ENCODE measurements at places on chromosomes 3 and 15.
A peak's percentile ranks its signal among the peaks of the same experiment; 100 is the strongest.

GRCh38 chr3:29976871-29977270, 629.5 kb upstream of the TGFBR2 start:
- DNase-seq = no peak

- DNase-seq = no peak
These were observed 84.2 kb upstream of the TBL1XR1 start for GRCh38 chr3:177281292-177282118.

- no peak for DNase-seq
These were observed 3.5 kb upstream of the CLRN1 start for GRCh38 chr3:150975992-150976368.

DNA sequence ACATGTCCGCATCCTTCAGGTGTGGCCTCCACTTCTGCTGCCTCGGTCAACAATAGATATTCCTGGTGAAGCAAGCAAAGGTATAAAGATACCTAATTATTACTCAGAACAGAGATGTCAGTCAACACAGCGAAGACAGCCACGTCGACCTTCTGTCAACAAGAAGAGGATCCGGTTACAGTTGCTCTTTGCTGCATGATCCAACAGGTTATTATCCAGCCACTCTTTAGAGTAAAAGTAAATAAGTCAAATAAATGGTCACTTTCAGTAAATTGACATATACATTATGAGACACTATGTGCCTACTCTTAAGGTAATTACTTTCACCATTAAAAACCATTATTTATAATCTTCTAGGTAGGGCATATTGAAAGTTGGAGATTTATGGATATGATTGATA, 356.8 kb upstream of the ATP11B start:
- no peak for DNase-seq

DNA sequence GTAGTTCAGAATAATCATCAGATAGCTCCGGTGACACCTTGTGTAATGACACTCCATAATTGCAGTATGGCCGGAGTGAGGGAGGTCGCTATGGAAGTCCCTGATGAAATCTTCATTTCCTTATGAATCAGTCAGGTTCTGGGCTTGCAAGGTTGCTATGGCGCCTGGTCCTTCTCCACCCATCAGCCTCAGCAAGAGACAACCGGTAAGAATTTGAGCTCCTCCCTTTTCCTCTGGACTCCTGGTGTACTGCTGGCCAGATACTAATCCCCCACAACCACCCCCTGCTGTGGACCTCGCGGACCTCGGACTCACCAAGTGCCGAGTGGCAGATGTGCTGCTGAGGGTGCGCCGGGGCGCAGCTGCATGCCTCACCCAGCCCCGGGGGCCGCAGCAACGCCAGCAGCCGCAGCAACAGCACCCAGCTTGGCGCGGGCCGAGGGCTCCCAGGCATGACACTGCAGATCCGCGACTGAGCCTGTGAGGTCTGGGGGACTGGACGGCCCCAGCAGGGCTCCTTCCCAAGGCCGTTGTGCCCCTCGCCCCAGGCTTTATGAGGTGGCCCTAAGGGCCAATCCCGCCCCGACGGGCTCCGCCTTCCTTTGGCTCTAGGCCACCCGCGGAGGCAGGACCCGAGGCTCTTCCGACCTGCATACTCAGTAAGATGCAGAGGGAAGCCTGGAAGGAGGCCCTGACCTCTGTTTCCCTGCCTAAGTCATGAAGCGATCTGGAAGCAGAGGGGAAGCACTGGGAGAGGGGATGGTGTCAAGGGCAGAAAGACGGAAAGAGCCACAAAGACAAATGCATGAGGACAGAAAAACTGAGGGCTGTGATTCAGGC, at the start of gene TIMP4:
Gene TIMP4, minus strand, starts transcription at position 526 of the 840 bp plus-strand sequence. Its CDS starts 72 bp downstream, at position 454.
- DNase-seq = peak; percentile 86

DNA sequence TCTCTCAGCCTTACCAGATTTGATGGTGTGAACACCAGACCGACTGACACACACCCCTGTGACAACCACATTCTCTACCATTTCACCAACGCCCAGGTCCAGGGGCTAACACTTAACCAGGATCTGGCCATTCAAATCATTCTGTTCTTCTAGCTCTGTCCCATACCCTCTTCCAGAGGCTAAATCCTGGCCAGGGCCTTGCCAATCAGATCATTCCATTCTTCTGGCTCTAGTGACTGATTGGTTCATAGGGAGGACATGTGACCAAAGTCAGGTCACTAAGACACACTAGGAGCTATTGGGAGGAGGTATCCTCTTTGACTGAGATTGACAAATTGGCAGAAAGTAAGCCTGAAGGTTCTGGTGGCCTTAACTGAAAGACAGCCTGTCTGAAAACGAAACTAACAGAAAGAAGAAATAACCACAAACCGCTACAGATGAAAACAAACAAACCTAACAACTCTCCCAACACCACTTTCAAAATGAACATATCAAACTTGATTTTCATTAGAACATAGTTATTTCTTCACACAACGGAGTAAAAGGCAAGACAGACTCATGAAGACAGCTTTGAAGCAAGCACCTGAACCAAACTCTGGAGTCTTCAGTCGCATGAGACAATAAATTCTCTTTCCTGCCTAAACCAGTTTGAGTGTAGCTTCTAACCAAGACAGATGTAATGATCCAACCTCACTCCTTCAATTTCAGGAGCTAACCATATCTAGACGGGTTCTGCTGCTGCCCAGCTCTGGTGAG, 68.5 kb downstream of the TRANK1 start:
- DNase-seq = no peak

DNA sequence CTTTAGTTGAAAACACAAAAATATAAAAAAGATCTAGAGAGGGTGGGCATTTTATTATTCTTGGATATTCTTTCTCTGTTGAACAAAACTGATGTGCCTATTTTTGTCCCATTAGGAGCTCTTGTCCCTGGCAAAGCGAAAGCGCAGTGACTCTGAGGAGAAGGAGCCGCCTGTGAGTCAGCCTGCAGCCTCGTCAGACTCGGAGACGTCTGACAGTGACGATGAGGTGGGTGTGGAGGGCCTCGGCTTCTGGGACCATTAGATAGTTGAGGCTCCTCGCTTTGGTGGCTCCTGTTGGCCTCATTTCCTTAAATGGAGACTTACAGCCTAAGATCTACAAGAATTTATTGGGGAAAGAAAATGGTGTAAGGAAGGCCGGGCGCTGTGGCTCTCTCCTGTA, 21.3 kb downstream of the RTF1 start:
- peak; percentile 58 for DNase-seq

- no peak for DNase-seq
These were observed 469.3 kb upstream of the CDIN1 start for GRCh38 chr15:36109943-36110658.

DNA sequence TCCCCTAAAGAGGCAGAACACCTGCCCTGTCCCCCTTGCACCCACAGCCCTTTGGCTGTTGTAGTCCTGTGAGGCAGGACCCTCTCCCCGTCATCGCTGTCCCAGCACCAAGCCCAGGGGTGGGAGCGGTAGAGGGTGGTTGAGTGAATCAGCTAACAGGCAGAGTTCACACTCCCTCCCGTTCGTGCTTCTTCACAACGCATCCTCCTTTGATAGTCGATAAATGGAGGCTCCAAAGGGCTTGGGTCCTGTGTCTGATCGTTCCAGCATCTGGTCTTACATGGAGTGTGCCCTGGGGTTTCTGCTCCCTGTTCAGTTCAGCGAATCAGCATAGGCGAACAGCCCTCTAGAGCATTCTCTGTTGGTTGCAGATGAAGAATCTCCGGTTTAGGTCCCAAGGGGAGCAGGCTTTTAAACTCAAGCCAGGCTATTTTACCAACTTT, 820 bp upstream of the HMCES start:
- no peak for DNase-seq

- no peak for DNase-seq
These were observed 7.4 kb downstream of the ZNF589 start for GRCh38 chr3:48248095-48248850.

DNA sequence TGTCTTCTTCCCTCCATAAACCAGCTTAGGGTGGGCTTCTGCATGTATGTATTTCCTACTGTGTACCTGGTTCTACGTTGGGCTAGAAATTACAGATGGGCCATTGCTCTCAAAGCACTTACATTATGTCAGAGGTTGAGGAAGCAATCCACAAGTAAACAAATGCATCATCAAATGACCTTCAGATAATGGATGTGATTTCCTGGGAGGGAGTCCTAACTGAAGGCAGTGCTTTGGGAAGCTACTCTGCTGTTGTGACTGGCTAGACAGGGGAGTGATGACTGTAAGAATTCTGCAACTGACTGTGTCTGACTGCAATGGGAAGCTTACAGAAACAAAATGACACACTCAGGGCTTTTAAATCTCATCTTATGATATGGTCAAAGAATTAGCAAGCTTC, 71.0 kb upstream of the PRR23E start:
- no peak for DNase-seq

GRCh38 chr3:190586631-190587011, 72.7 kb downstream of the IL1RAP start:
- no peak for DNase-seq

GRCh38 chr3:120339362-120339761, 9.8 kb downstream of the LRRC58 start:
- no peak for DNase-seq

DNA sequence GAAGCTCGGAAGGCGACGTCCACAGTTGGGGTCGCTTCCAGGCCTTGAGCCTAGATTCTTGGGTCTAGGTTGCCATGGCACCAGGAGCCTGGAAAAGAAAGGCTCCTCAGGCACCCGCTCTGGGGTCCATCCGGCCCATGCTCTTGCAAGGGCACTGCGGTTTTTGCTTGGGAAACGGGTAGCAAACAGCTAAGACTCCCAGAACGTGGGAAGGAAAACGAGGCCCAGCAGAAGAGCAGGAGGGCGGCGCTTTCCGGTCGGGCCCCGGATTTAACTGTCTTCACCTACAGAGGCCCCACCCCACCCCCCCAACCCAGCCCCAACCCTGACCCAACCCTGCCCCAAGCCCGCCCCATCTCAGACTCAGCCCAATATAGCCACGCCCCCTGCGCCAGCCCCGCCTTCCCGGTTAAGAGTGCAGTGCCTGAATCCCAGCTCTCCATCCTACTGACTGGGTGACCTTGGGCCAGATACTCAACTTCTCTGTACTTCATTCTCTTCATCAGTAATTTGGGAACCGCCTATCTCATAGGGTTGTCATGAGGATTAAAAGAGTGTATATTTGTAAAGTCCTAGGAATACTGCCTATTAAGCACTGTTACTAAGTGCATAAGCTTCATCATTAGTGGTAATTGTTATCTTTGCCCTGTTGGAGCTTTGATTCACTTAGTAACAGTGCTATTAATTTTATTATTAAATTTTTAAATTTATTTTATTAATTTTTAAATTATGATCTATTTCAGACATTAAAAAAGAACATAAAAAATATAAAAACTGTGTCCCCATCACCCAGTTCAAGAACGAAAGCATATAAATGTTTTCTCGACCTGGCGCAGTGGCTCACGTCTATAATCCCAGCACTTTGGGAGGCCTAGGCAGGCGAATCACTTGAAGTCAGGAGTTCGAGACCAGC, 28.4 kb upstream of the SMAD6 start:
- no peak for DNase-seq

DNA sequence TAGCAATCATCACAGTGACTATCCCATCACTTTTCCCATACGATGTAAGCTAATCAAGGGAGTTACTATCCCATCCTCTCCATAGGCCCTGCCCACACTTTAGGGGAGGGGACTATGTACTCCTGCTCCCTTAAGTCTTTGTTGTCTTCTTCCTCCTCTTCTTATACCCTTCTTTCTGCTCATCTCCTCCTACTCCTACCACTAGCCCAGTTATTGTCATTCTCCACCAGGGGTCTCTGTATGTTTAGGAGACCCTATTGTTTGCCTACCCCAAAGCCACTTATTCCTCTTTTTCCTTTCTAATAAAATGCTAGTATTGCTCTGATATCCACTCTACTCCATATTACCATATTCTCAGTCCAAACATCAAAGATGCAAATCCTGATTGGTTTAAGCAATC, 27.8 kb downstream of the STAC start:
- no peak for DNase-seq

DNA sequence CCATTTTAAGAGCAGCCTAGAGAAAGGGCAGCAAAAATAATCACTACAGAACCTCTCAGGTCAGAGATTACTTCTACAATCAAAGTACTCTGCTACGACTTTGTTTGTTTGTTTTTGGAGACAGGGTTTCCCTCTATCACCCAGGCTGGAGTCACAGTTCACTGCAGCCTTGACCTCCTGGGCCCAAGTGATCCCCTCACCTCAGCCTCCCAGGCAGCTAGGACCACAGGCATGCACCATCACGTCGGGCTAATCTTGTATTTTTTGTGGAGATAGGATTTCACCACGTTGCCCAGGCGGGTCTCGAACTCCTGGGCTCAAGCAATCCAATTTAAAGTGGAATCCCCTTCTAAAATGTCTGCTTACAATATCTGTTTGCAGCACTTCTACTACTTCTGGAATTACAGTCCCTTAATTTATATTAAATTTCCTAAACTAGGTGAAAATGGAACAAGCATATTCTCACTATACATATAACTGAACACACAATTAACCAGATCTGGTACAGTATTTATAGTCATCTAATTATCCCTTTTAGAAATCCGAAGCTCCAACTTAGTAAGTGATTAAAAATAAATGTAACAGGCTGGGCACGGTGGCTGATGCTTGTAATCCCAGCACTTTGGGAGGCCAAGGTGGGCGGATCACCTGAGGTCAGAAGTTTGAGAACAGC, 4.4 kb downstream of the UACA start:
- no peak for DNase-seq

GRCh38 chr3:38148311-38148882, 9.9 kb downstream of the MYD88 start:
- no peak for DNase-seq

DNA sequence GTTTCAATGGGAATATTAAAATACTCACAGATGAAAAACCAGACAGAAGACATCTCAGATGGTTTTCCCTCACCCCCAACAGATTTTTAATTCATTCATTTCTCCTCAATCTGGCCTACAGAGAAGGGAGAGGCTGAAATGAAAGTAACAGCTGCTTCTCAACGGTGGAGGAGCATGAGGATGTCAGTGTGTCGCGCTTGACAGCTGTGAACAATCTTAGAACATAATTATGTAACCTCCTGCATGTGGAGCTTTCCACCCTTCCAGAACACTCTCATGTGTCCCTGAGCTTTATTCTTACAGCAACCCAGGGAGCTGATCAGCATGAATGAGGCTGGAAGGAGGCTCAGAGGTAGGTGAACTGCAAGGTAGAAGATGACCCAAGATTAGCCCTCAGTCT, 52.7 kb downstream of the MB21D2 start:
- DNase-seq = no peak

DNA sequence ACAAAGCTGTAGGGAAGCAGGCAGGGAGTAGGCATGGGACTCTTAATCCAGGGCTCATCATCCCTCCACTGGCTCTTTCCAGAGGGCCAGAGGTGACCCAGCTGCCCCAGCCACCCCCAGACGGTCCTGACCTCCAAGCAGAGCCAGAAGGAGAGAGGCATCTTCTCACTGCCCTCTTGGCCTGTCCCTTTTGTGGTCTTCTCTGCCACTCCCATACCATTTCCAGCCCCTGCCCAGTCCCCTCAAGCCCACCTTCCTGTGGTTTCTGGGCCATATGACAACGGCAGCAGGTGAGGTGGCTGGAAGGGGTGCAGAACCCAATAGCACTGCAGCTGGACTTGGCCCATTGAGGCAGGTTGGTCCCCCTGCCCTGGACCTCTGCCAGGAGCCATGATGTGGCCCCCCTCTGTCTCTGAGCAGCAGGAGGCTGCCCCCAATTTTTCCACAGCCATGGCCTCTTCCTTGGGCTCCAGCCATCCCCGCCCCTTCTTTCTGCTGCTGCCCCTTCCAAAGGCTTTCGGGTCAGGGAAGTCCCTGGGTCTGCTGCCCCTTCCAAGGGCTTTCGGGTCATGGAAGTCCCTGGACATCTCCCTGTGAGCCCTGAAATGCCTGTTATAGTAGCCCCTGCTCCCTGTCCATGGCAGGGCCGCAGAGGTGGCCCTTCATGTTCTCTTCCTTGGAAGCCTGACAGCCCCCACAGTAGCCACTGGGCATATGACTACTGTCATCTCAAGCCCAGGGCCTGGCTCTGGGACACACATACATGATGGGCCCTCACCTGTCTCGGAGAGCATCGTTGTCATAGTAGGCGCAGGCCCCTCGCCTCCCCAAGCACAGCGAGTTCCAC, 39.5 kb upstream of the RAB6B start:
- peak; percentile 66 for DNase-seq
